ENCODE measurements at places on chromosomes 1 and 21.
A peak's percentile ranks its signal among the peaks of the same experiment; 100 is the strongest.

DNA sequence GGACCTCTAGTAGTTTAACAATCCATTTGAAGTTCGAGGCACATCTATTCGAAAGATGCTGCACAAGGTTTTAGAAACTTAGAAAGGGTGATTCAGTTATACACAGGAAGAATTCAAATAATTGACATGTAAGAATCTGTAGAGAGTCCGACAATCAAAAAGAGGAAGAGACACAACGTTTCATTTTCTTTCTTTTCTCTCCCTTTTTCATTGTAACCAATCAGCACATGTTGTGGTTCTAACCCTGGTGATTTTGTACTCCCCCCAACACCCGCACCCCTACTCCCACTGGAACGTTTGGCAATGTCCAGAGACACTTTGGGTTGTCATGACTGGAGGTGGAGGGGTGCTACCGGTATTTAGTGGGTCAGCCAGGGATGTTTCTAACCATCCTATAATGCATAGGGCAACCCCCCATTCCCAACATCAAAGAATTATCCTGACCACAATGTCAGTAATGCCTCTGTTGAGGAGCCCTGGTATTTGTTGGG is 4.9 kb downstream of the TGFB2 start:
- DNase-seq = no peak

DNA sequence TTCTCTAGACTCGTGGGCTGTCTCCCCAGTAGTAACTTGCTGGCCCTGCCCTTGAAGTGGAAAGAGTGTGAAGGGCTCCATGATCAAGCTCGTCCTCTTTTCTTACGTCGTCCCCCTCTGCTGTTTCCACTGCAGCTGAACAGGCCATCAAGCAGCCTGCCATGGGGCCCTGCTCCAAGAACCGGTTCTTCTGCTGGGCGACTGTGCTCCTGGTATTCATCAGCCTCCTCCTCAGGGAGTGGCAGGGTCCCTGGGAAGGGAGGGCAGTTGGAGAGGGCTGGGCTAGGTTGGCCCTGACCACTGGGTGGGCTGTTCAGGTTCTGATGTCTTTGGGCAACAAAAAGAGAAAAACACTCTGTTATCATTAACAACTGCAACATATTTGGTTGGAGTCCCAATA is 151.5 kb downstream of the FCRL5 start:
- DNase-seq = no peak

GRCh38 chr1:66206563-66207144 is 327.3 kb upstream of the SGIP1 start:
- DNase-seq = no peak

DNA sequence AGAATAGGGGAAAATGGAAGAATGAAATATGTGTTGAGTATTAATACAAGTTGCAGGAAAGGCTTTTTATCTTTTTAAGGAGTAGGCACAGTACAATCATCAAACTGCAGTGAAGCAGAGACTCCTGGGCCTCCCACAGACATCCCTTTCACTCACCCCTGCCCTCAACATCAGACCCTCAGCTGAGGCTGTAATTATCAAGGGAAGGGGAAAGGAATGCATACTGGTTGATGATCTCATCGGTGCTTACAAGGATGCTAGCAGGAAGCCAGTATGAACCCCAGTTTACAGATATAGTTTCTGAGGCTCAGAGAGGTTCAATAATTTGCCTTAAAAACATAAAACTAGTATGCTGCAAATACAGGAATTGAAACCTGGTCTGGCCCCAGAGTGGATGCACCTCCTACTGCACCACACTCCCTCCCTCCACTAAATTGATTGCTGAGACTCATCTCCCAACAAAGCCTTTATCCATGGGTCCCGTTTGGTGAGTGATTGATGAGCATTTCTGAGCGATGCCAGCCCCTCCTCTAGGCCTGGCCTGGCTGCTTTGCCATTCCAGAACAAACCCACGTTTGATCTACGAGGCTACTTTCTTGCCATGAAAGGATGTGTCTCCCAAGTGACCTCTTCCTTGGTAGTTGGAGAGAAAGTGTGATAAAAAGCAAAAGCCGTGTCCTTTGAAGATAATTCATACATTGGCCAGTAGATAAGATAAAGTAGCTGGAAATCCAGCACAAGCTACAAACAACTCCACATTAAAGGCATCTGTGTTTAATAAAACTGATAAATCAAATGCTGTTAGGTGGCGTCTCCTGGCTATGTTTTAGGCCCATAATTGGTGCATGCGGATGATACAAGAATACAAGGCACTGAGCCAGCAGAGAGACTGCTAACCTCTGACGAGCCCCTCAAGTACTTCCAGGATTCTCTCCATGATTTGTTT is 233.9 kb upstream of the CAMK1G start:
- no peak for DNase-seq

DNA sequence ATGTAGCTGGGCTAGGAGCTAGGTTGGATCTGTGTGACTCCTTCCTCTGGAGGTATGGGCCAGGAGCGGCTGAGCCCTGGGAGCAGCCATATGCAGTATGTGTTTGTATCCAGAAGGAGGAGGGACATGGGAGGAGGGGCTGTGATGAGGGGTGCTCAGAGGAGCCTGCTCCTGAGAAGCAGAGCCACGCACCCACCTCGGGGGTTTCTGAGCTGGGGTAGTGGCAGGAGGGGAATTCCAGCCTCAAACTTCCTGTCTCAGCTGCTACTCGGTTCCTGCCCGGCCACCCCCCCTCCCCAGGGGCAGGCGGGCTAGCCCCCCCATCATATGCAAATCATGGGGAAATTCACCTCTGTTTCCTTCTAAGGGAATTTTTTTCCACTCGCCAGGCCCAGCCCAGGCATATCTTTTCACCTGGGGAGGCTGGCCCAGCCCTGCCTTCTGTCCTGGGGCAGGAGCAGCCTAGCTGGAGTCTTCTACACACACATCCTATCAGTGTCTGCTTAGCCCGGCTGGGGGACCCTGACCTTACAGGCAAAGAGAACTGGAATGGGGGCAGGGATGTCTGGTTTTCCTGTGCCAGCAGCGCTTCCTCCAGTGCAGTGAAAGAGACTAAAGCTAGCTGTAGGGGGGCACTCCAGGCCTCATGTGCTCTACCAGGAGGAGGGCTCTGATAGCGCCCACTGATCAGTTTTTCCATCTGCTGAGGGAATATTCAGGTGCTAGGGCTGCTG is 3.0 kb downstream of the ZC3H12A start:
- no peak for DNase-seq

DNA sequence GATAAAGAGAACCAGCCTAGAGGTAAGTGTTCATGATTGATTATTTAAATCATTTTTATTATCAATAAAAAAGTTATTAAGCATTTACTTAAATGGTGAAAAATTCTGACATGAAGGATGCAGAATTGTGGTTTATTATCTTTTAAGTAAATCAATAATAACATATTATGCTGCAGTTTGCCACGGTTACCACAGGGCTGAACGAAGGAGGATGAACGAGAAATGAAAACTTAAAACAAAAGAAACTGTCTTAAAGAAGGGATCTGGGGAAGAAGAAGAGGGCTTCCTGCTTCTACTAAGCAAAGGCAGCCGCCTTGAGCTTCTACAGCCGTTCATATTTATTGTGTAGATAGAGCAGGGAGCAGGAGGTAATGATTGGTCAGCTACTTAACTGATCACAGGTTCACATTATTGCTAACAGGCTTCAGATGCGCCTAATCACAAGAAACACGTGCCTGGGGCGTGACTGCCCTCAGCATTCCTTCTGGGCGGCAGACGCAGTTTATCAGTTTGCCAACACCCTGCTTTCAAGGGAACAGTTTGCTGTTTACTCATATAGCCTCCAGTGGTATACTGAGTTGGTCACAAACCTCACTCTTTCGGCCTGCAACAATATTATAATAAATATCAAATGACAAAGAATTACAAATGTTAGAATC is 5.8 kb upstream of the FNBP1L start:
- DNase-seq = no peak

DNA sequence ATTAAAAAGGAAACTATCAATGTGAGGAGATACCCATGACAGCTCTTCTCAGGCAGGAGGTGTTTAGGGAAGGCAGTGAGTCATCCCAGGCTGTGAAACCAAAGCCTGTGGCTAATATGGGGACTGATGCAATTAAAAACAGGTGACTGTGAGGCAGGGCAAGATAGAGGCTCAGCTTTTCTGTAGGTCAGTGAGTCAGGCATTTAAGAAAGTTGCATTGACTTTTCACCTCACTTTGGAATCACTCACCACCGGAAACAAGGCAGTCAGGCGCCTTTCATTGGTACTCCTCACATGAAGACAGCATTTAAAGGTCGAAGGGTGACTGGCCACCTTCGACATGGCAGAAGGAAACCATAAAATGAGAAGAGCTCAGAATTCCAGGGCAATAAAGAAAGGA is 54.5 kb downstream of the PAPPA2 start:
- DNase-seq = peak; percentile 14

DNA sequence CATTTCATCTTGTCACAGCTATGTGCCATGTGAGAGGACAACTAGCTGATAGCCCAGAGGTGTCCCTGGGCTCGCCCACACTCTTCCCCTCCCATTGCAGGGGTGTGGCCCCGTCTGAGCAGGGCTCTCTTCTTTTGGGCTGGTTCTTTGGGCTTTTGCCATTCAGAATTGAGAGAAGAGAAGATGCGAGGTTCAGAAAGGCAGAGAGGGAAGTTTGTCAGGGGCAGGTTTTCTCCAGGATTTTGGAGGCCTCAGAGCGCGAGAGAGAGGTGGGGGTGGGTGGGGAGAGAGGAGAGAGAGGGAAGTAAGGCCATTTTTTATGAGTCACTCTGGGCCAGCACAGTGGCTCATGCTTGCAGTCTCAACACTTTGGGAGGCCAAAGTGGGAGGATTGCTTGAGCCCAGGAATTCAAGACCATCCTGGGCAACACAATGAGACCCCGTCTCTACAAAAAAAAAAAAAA is 5.2 kb downstream of the IFI6 start:
- no peak for DNase-seq

- no peak for DNase-seq
Measured at GRCh38 chr1:15279576-15280230, 32.7 kb downstream of the FHAD1 start.

DNA sequence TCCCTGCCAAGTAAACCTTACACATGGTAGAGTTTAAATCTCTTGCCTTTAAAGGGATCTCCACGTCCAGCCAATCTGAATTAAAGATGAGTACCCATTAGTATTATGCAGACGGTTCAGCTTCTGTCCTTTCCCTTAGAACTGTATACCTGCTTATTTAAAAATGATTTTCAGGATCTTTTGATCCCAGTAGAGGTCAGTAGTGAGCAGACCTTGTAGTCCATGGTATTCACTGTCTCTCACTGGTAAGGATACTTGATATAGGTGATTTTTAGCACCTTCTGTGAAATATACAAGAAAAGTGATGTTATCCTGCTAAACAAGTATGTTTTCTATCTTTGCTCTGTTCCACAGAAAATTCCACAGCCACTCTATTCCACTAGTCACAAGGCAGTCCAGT is 1211.6 kb upstream of the ADGRL4 start:
- DNase-seq = peak; percentile 56

DNA sequence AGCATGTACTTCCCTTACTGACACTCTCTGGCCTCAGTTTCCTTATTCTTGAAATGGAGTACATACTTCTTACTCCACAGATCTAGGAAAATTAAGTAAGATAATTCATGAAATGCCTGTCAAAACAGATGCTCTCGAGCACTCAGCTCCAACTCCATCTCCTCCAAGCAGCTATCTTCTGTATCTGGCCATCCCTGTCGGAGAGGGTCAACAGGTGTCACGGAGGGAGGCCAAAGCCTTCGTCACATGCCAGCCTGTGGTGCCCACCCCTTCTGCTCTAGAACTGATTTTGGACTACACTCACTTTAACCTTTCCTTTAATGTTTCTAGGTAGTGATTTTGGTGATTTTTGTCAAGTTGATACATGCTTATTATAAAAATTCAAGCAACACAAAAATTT is 18.8 kb upstream of the PKP1 start:
- DNase-seq = no peak

DNA sequence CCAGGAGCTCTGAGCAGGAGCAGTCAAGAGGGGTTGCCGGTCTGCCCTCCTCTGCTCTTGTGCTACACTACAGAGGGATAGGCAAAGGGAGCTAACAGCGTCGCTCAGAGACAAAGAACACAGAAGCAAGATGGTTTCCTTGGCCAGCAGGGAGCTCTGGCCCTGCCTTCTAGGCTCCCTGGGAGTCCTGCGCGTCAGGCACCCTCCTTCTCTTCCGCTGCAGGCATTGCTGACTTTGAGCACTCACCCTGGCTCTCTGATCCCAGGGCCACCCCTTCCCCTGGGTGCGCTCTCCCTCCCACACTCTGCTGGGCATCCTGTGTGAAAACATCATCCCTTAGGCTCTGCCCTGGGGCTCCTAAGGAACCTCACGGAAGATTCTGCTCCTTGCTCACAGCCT is 489 bp downstream of the TNNI1 start:
- no peak for DNase-seq

DNA sequence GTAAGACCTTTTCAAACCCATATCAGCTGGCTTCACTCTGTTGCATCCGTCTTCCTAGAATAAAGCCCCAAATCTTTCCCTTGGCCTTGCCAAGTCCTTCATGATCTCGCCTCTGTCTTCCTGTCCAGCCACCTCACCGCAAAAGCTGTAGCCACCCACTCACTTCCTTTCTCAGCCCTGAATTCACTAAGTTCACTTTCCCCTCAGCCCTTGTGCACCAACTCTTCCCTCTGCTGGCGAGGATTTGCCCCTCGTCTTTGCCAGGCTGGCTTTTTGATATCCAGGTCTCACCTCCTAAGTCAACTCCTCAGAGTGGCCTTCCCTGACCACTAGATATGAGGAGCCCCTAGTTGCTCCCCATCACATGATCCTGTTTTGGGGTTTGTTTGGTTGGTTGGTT is 3.9 kb upstream of the COL16A1 start:
- no peak for DNase-seq

DNA sequence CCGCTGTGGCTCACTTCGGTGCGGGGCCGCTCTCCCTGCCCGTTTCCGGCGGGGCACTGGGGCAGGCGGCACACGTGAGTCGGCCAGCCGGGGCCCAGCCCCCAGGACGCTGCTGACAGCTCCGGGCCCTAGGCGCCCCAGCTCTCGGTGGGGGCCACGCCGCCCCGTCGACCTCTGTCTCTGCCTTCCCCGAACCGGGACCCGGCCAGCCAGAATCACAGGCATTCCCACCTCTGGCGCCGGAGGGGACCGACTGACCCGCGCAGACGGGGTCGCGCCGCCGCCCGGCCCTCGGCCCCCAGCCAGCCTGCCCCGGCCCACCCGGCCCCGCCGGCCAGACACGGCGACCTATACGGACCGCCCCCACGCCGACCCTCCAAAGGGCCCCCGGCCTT is 755 bp downstream of the SCMH1 start:
- no peak for DNase-seq
